ENCODE measurements at places on chromosomes 3 and 15.

- DNase-seq = no peak
Measured at GRCh38 chr3:165111401-165111800, 33.1 kb upstream of the SI start.

- DNase-seq = no peak
Measured at GRCh38 chr15:58229297-58229768, 91.2 kb downstream of the AQP9 start.

DNA sequence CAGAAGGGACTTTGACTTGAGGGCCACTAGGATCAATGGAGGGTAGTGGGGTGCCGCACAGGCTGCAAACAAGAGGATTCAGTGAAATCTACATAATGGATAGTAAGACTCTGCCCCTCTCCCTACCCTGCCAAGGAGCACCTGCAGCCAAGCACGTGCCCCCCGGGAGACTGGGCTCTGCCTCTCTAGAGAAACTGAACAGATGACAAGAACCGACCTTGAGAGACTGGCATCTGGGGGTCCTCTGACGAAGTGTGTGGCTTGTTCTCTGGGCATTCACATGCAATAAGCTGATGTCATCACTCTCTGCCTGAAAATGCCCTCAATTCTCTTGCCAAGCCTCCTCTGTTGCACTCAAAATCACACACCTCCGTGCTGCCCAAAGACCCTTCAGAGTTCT is 132.3 kb downstream of the FAM43A start:
- DNase-seq = no peak

DNA sequence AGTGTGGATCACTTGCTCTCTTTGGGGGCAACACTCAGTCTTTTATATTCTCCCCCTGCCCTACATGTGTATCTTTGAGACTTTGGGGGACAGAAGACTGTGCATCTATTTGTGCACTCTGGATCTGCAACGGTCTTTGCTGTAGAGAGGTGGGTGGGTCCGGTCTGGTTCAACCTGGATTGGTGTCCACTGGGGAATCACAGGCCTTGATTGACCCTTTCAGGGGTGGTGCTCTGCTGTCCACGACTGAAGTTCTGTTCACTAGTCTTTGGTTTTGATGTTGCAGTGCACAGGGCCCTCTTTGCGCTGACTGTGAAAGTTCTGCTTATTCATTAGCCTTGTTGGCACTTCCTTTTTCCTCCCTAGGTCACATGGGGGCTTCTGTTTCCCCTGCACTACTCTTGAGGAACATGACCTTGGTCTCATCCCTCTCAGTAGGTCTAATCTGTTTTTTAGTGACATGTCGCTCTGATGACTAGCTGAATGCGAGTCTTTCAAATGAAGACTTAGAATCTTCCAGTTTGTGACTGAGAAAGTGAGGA is 284.2 kb downstream of the SV2B start:
- no peak for DNase-seq

DNA sequence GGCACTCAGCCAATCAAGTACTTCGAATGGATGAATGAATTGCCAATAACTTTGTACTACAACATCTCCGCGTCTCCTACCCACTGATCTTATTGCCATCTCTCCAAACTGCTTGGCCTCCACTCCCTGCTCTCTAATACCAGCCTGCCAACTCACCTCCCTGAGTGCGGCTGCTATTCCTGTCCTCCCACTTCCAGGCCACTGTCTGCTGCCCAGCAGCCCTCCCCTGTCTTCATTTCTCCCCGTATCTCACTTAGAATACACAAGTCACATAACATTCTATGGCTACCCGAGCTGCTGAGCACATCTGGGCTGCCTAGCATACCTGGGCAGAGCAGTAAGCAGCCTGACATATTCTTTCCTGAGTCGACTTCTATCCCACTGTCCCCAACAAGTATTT is 149.9 kb upstream of the LRTM1 start:
- DNase-seq = no peak

DNA sequence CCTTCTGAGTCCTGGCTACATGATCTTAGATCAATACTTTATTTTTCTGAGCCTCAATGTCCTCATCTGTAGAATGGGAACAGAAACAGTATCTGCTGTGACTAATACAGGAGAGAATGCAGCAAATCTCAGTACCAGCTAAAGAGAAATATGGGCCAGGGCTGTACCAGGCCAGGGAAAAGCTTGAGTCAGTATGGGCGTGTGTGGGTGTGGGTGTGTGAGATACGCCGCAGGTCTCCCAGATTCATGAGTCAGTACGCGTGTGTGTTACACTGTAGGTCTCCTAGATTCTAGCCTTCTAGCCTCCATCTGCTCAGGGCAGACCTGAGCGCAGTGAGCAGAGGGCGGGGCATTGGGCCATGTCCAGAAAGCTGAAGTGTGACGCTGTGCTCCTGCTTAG is 15.2 kb downstream of the GNAI2 start:
- no peak for DNase-seq

- no peak for DNase-seq
Measured at GRCh38 chr3:46660543-46661523, 32.6 kb downstream of the ALS2CL start.

DNA sequence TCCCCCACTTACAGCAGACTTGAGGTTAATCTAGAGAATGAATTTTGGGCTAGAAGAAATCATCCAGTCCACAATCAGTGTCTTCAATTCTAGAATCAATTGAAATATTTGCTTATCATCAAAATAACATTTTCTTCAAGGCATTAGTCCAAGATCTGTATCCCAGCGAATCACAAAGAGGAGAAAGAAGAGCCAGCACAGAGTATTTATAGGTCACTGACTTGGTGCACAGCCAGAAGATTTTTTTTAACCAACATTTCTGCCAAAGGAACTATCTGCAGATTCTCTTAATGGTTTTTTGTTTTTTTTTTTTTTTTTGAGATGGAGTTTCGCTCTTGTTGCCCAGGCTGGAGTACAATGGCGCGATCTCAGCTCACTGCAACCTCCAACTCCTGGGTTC is 178.2 kb downstream of the TNIK start:
- no peak for DNase-seq

GRCh38 chr15:78977591-78978347 is 32.9 kb upstream of the CTSH start:
- no peak for DNase-seq

DNA sequence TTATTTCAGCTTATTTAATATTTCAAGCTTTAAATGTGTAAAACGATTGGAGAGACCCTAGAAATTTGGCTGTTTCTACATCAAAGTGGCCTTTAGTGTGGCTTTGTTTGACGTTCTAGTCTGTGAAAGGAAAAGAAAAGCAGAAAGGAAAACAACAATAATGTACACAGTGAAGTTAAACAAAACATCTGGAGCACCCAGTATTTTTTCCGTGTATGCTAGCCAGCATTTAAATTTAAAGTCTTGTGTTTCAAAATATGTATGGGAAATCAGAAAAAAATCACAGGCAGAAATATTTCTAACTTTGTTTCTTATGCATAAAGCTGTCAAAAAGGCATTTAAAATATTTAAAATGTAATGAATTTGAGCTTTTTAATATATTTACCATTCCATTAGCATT is 218.1 kb downstream of the NAALADL2 start:
- DNase-seq = no peak

GRCh38 chr3:9178697-9179096 is 70.7 kb downstream of the SRGAP3 start:
- DNase-seq = no peak

GRCh38 chr3:170752571-170753155 is 117.3 kb downstream of the RPL22L1 start:
- no peak for DNase-seq

DNA sequence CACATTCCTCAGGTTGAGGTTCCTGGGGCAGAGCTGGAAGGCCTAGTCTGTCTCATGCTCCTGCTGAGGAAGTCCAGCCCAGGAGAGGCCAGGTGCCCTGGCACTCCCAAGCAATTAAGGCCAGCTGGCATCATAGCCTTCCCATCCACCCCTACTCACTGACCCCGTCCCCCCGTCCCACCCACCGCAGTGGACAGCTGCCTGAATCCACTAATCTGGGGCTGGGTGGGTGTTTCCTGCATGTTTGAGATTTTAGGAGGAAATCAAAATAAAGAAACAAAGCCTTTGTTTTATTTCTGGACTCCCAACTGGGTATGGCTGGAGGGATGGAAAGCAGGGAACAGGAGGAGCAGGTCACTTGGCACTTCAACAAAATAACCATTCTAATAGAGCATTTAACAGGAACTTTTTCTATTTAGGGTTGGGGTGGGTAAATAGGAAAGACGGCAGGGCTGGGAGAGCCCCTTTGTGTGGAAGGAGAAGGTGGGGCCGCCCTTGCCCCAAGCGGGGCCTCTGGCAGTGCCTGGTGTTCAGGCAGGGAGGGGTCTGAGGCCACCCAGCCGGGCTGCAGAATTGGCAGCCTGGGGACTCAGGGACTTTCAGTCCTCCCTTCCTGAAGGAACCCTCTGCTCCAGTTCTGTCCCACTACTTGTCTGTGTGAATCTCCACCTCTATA is 8.5 kb downstream of the MRAS start:
- DNase-seq = no peak

- no peak for DNase-seq
Measured at GRCh38 chr3:182962166-182962565, 18.2 kb downstream of the DCUN1D1 start.

- no peak for DNase-seq
Measured at GRCh38 chr15:57057134-57057930, 138.9 kb downstream of the TCF12 start.

- no peak for DNase-seq
Measured at GRCh38 chr15:90072978-90073640, 29.2 kb downstream of the IDH2 start.
